Stimulated activated CD4-positive, alpha-beta T cell treated with anti-CD3 and anti-CD28 coated beads, TNF-alpha, amount 100 ng/mL, for 1 hour (primary cell): ENCODE measurements at places on chromosomes 3 and 15.

DNA sequence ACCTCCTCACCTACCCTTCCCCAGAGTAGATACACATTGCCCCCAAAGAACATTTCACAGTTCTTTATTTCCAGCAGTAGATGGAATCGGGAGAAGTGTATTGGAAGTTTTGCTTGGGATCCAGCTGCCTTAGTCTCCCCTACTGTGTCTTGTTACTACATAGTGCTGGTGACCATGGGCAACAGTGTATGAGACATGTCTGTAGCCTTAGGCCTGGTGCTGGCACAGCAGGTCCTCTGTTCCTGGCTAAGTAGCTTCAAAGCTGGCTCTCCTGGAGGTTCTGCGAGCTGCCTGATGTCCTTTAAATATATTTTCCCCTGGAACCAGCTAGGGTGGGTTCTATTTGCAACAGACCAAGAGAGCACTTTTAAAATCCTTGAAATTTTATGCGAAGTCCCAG is 174.7 kb downstream of the THSD4 start:
- DNase-seq = no peak

- no peak for DNase-seq
Measured at GRCh38 chr3:177251755-177252154, 54.5 kb upstream of the TBL1XR1 start.

GRCh38 chr15:37872661-37873060 is 61.8 kb upstream of the TMCO5A start:
- DNase-seq = no peak

- DNase-seq = no peak
Measured at GRCh38 chr3:188491276-188491687, 337.3 kb downstream of the LPP start.

DNA sequence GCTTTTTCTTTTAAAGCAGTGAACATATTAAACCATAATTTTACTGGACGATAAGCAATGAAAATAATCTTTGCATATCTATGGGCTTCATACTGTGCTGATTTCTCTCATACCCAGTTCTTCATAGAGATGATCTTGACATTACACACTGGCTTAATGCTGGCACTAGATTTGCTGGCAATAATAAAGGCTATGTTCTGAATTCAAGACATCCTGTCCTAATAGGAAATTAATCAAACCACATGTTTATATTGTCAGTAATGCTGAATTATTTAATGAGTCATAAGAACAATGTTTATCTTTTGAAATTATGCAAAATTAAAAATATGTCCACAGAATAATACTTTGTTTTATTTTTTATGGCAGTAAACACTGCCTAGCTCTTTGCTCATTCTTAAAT is 643.2 kb downstream of the OTOL1 start:
- DNase-seq = no peak

GRCh38 chr3:143975554-143976152 is 4.0 kb downstream of the DIPK2A start:
- no peak for DNase-seq

DNA sequence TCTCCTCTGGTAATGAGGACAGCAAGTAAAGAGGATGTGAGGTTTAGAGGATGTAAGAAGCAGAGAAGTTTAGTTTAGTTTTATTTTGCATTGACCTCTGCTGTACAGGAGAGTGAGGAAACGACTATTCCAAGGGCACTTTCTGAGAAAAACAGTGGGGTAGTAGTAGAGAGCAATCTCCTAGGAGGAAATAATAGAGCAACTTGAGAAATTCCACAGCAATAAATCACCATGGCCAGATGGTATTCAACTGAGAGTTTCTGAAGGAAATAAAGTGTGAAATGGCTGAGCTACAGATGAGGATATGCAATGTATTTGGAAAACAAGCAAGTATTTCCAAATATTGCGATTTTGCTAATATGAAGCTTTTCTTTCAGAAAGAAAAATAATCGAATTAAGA is 118.9 kb downstream of the DPH6 start:
- no peak for DNase-seq

DNA sequence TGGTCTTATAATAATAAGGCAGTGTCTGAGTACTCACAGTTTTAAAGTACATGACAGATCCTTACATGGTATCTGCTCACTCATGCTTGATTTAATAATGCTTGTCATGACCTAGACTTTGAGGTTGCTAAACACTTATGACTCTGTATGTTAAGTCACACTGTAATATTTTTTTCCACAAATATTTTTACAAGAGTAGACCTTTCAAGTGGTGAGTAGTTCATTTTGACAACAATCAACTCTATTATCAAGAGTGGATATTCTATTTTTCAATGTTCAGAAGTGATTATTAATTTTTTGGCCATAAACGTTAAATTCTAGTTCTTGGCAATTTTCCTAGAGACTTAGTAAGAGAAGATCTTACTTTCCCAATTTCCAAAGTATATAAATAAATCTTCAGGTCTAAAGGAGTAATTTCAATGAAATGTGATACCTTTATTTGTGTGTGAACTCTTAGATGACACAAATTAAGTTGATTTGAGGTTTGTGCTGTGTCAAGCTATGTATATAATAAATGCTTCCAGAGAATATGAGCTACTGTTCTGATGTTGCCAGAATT is 104.5 kb downstream of the NLGN1 start:
- DNase-seq = no peak

- DNase-seq = no peak
Measured at GRCh38 chr15:33226559-33227181, 32.2 kb upstream of the FMN1 start.

- no peak for DNase-seq
Measured at GRCh38 chr3:78645628-78646310, 1122.0 kb downstream of the ROBO1 start.

DNA sequence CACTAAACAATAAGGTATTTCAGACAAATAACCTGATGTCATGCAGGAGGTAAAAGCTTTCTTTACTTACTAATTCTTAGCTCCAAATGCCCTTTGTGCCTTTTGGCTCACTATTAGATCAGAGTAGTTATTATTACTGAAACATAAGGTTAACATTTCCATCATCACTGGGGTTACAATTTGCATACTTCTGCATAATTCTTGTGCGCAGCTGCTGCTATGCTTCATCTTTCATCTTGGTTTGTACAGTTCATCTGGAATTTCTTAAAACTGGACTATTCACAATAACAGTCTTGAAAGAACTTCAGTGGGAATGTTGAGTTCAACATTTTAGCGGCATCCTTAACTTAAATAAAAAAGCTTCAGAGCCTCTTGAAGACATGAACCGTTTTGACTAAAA is 383.2 kb upstream of the ADAMTS9 start:
- no peak for DNase-seq

DNA sequence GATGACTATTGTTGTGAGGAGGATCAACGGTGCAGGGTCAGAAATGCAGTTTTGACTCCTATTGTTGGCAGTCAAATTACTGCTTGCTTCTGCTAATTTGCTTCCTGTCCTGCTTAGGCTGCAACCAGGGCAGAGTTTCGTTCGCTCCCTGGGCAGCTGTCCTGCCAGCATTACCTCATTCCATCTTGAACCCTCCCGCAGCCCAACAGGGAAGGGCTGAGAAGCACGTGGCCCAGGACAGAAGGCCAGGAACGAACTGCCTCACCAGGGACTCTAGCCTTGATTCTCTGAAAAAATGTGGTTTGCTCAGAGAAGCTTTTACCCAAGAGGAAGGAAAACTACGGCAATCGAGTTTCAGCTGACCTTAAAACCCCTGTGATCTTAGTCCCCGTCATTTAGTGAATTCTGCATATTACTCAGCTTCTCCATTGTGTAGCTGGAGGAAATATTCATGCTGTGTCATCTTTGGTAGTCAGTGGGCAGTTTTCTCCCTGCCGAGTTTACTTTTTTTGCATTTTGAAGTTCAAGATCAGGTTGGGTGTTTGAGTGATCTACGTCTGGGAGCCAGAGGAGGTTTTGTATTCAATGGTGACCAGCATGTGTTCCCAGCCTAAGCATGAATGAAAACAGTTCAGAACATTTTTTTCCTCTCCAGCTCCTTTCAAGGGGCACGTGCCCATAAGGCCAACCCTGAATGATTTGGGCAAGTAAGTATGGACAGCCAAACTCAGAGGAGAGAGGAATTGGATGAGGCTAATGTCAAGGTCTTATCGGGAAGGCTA is 23.0 kb downstream of the TLNRD1 start:
- no peak for DNase-seq

DNA sequence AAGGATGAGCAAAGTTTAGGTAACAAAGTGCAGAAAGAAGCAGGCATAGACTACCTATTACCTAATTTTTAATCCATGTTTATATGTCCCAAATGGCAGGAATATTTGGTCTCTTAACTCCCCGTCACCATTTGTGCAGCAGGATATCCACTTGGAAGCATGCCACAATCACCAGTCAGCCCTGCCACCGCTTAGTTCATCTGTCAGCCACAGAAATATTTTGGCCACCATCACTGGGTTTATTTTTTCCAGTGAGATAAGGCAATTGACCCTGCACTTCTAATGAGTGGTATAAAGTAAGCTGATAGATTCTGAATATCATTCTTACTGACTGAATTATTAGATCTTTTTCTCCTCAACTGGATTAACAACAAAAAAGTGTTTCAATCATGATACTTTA is 152.9 kb upstream of the SOX2 start:
- no peak for DNase-seq

DNA sequence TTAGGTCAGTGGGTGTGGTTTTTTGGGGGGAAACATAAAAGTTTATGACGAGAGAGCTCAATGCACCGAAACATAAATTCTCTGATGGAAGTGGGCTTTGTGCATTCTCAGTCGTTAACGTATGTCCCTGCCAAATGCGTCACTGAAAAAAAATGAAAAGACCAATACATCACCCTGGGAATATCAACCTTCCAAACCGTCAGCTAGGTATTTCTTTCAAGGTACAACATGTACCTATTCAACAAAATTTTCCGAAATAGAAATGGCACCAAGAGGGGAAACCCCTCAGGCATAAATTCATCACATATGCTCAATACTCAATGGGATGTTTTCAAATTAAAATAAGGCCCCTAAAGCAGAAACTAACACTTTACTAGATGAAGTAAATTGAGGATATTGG is 266.6 kb upstream of the SUCLG2 start:
- DNase-seq = no peak

- DNase-seq = no peak
Measured at GRCh38 chr15:53670701-53671100, 88.8 kb downstream of the WDR72 start.

- no peak for DNase-seq
Measured at GRCh38 chr3:74507691-74508090, 106.8 kb downstream of the CNTN3 start.

- DNase-seq = no peak
Measured at GRCh38 chr3:87997298-87997697, 61.5 kb downstream of the CGGBP1 start.

GRCh38 chr15:67897646-67898339 is 57.9 kb upstream of the RNU6-1 start:
- no peak for DNase-seq

DNA sequence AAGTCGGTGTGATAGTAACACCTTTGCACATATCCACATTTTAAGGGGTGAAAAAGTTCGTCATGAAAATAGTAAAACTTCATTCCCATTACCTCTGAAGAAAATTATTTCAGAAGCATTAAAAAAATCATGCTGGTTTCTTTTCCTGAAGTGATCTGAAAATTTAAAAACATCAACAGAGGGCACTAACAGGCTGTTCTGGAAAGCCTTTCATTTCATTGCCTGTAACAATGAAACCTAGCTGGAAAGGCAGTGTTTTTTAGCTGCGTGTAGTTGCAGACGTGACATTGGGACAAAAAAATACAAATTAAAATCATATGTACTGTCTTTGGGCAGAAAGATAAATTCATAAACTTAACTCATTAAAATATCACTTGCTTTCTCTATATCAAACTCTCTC is 993.8 kb downstream of the GBE1 start:
- DNase-seq = no peak

- DNase-seq = no peak
Measured at GRCh38 chr3:27990324-27990723, 251.1 kb upstream of the CMC1 start.

DNA sequence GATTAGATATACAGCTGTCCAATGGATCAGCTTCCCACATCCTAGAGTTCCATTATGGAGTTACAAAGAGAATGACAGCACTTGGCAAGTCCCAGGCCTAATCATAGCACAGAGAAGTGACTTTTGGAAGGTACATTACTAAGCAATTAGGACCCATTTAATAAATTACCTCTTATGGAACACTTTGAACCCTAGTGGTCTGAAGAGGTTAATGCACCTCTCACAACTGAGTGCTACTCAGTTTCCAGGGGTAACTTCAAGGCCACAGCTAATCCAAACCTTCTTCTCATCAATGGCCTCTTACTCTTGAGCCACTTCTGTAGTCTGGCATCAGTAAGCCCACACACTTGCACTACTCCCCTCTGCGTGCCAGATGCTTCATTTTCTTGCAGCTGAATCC is 34.9 kb upstream of the MEIS2 start:
- no peak for DNase-seq

GRCh38 chr3:79632842-79633241 is 135.0 kb downstream of the ROBO1 start:
- DNase-seq = no peak

GRCh38 chr3:123789160-123789559 is 95.0 kb downstream of the MYLK start:
- DNase-seq = no peak

- no peak for DNase-seq
Measured at GRCh38 chr3:21446027-21446426, 305.0 kb downstream of the ZNF385D start.

- no peak for DNase-seq
Measured at GRCh38 chr3:81300324-81300927, 461.0 kb downstream of the GBE1 start.

- DNase-seq = no peak
Measured at GRCh38 chr15:80468796-80469195, 64.6 kb downstream of the ARNT2 start.

DNA sequence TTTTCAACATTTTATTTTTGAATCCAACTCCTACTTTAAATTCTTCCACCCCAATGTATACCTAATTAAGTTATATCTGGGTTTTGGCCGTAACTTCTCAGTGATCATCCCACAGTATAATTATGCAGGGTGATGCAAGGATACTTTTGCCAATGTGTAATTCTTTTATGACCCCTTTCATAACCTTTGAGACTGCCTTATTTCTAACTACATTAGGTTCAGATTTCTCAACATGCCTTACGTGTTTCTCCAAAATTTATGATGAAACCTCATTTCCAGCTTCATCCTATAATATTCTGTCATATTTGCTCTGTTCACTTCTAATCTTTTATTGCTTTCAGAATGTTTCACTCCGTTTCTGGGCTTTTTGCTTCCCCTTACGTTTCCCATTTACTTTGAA is 1229.6 kb upstream of the ALCAM start:
- DNase-seq = no peak

- no peak for DNase-seq
Measured at GRCh38 chr15:32107477-32108080, 77.3 kb downstream of the CHRNA7 start.
